A549 treated with DMSO at 1 μM for 4 hours (cell line): ENCODE measurements at places on chromosomes 1 and 21. TPM values are rescaled to one million over a fixed set of nuclear protein-coding genes. Genes with fewer than 3 reads are reported as not detected.

The RNU1-1 gene
- 7.3 TPM in 1 of 5 replicates, not detected in the others for total RNA-seq

The DMRTA2 gene
- 0.14 to 0.26 TPM (median 0.18 TPM) in 5 replicates for total RNA-seq

The ENTREP3 gene
- 28.1 to 40.5 TPM (median 34.2 TPM) in 5 replicates for total RNA-seq

The TSACC gene
- total RNA-seq = 2.0 to 2.8 TPM (median 2.2 TPM) in 5 replicates

The IL19 gene
- not detected in 5 replicates for total RNA-seq

The RAB3B gene
- 6.9 to 11.3 TPM (median 9.1 TPM) in 5 replicates for total RNA-seq

The C1orf52 gene
- total RNA-seq = 20.4 to 22.2 TPM (median 20.5 TPM) in 5 replicates
